ENCODE measurements at places on chromosomes 12 and 14.

- no peak for DNase-seq
Measured at GRCh38 chr12:68185598-68185997, 26.1 kb upstream of the IFNG start.

DNA sequence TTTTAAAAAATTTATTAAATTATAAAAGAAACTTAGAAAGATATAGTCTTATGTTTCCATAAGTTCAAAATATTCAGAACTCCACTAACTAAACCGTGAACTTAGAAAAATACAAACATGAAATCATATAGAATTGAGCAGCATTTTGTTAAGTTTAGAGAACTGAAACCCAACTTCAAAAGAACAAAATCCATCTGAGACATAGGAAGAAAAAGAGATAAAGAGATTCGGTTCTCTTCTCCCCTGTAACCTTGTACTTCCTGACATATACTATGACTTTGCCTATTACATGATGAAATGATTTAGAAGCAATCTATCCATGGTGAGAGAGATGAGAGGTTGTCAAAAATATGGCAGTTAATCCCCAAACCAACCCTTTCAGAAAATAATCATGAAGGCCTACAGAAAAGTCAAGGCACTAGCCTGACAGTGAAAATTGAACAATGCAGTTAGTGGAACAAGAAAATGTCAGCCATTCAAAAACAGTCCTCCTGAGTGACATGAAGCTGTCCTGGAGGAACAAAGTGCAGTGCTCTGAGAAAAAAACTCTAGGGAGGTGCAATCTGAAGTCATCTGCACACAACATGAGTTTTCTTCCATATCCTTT lies 44.0 kb downstream of the C12orf50 start:
- DNase-seq = no peak

DNA sequence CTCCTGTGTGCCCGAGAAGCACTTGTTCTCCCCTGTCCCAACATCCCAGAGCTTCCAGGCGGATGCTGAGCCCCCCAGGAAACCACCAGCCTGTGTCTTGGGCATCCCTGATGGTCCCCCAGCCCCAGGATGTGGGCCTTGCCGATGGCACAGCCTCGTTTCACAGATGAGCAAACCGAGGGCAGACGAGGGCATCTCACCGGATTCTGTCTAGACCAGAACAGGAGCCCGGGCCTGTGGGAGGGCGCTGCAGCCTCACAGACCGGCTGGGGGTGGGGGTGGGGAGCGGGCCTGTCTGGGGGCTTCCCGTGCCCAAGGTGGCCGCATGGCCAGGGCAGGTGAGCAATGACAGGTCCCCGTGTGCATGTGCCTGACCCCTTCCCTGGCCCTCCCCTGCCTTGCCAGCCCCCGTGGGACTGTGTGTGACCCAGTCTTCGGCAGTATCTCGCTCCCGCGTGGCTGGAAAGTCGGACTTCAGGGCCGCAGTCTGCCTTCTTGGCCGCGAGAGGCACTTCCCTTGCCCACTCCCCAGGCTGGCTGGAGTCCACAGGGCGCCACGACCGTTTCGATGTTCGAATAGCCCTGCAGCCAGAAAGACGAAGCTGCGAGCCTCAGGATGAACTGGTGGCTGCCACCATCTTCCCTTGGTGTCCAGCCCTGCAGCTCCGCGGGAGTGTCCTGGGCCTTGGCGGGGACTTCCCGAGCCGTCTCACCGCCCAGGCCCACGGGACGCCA lies 8.9 kb downstream of the RFLNA start:
- DNase-seq = no peak

GRCh38 chr14:21923820-21924219 lies 250.2 kb upstream of the OR4E1 start:
- DNase-seq = no peak

GRCh38 chr14:76491172-76491930 lies 115.4 kb downstream of the ESRRB start:
- DNase-seq = no peak

- DNase-seq = no peak
Measured at GRCh38 chr12:66636771-66637170, 42.1 kb downstream of the GRIP1 start.

DNA sequence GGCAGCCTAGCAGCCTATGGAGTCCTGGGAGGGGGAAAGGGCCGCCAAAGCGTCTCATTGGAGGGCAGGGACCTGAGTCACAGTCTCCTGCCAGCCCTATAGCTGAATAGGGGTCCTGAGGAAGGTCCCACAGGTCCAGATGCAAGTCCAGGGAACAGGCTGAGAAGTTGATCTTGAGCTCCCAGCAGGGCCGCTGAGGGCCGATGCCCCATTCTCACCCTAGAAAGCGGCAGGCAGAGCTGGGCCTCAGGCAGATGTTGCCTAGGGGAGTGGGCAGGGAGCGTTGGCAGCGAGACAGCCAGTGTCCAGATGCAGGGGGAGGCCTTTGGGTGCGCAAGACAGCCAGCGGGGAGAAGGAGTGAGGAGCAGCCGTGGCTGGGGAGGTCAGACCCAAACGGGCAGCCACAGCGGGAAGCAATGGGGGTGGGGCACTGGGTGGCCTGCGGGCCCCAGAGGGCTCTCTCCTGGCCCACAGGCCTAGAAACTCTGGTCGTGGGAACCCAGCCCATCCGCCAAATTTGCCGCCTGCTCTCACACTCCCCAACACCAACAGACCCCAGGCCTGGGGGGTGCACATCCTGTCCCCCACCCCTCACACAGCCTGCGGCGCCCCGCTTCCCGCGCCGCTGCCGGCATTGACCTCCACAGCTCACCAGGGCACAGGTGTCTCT lies 1.1 kb downstream of the HDAC7 start:
- no peak for DNase-seq

DNA sequence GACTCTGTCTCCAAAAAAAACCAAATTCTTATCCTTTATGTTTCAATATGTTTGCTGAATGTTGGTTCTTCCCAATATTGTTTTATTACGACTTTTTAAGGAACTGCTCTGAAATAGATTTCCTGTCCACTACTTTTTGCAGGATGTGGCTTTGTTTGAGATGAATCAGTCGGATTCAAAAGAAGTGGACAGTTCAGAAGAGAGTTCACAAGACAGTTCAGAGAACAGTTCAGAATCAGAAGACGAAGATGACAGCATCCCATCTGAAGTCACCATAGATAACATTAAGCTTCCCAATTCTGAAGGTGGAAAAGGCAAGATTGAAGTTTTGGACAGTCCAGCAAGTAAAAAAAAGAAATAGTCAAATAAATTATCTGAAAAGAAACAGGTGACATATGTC lies 8.2 kb downstream of the NOPCHAP1 start:
- no peak for DNase-seq

- no peak for DNase-seq
Measured at GRCh38 chr14:45133683-45134050, 614 bp downstream of the FKBP3 start.

DNA sequence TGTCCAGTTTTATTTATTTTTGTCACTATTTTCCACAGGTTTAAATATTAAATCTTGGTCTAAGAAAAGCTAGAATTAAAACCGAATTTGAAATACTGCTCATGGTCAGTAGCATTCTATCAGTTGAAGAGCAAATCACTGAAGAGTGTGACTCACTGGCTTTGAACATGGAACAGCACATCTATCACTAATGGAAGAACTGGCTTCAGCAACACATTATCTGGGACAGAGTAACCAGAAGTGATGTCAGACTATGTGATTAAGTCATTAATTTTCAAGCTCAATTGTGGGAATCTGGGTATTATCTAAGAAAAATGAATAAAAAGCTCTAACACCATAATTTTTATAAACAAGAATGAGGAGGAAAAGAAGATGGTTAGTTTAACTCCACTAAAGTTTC lies 527.5 kb downstream of the TMTC2 start:
- no peak for DNase-seq

DNA sequence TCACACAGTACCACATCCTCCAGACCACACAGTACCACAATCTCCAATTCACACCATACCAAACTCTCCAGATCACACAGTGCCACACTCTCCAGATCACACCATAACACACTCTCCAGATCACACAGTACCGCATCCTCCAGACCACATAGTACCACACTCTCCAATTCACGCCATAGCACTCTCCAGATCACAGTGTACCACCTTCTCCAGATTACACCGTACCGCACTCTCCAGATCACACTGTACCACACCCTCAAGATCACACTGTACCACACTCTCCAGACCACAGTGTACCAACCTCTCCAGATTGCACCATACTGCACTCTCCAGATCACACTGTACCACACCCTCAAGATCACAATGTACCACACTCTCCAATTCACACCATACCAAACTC lies 184.9 kb downstream of the NTF3 start:
- no peak for DNase-seq

- no peak for DNase-seq
Measured at GRCh38 chr12:76142305-76142704, 57.8 kb upstream of the NAP1L1 start.

DNA sequence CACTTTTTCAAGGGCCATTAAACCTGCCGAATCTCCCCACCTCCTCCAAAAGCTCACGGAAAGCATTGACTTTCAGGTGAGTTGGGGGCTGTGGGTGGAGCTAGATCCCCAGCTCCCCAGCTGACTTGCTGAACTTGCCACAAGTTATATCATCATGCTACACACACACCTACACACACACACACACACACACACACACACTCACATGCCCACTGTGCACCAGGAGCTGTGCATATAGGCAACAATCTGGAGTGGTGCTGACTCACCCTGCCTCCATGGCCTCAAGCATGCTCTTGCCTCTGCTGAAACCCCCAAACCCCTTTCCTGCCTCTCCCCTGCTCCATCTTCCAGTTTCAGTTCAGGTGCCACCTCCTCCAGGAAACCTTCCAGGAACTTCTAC lies 26.1 kb downstream of the SERPINA3 start:
- DNase-seq = no peak

- no peak for DNase-seq
Measured at GRCh38 chr12:48866052-48866711, 512 bp upstream of the RND1 start.

GRCh38 chr14:94161058-94161457 lies 13.1 kb upstream of the PPP4R4 start:
- DNase-seq = no peak

DNA sequence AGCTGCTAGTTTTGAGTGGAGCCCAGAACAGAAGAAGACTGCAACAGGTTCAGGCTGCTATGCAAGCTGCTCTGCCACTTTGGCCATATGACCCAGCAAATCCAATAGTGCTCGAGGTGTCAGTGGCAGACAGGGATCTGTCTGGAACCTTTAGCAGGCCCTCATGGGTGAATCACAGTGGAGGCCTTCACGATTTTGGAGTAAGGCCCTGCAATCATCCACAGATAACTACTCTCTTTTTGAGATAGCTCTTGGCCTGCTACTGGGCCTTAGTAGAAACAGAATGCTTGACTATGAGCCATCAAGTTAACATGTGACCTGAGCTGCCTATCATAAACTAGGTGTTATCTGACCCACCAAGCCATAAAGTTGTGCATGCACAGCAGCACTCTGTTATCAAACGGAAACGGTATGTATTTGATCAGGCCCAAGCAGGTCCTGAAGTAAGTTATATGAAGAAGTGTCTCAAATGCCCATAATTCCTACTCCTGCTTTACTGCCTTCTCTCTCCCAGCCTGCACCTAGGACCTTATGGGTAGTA lies 116.9 kb upstream of the CCDC196 start:
- no peak for DNase-seq
